ENCODE measurements at places on chromosomes 7 and 10.

DNA sequence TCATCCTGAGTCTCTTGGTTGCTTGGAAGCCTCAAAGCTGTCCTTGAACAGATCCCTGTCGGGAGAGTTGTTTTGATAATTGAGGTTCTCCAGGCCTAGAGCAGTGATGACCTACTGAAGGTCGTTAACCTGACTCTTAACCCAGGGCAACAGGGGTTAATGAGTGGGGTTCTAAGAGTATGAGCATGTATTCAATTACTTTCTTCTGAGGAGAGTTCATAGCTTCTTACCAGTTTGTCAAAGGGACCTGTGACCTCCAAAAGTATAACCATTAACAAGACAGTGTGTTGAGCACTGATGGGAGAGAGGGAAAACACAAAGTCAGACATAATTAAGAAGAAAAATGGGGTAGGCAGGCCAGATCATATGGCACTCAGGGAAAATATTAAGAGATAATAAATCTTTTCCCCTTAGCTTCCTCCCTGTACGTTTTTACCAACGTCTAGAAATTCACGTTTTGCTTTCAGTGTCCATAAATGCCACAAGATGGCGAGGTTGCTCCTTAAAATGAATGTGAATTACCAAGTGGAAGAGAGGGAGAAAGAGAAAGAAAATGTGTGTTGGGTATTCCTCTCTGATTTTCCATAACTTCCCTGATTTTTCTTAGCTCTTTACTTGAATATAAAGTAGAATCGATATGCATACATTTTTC lies 97.6 kb downstream of the SUGCT start:
- DNase-seq = no peak

- no peak for DNase-seq
Observed at GRCh38 chr10:30034433-30035137, 24.8 kb downstream of the JCAD start.

DNA sequence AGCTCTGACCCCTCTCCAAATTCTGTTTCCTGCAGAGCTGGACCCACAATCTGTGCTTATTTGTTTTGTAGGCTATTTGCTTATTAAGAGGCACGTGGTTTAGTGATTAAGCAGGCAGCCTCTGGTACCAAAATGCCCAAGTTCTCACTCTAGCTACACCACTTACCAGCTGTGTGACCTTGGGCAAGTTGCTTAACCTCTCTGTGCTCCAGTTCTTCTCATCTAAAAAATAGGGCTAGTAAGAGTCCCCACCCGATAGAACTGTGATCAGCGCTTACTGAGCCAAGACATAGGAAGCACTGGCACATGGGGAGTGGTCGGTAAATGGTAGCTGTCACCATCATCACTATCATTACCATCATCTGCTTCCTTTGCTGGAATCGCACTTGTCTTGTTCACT lies 20.8 kb downstream of the C10orf105 start:
- DNase-seq = no peak

DNA sequence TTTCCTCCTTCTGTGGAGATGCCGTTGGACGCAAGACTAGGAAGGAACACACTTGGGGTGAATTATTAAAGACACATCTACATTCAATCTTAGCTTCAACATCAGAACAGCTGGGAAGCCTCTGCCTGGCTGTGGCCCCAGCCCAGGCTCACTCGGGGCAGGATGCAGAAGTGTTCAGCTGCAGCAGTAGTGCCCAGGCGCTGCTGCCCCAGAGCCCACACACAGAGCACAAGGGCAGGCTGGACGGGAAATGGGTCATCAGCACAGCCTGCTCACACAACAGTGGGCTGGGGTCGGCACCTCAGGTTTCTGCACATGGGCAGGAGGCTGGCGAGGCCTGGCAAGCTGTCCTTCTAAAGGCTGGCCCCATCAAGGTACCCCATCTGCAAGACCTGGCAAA lies 42.5 kb downstream of the NOD1 start:
- no peak for DNase-seq

GRCh38 chr7:28792858-28793257 lies 165.3 kb downstream of the TRIL start:
- no peak for DNase-seq

GRCh38 chr10:23391821-23392220 lies 47.1 kb upstream of the OTUD1 start:
- DNase-seq = no peak

DNA sequence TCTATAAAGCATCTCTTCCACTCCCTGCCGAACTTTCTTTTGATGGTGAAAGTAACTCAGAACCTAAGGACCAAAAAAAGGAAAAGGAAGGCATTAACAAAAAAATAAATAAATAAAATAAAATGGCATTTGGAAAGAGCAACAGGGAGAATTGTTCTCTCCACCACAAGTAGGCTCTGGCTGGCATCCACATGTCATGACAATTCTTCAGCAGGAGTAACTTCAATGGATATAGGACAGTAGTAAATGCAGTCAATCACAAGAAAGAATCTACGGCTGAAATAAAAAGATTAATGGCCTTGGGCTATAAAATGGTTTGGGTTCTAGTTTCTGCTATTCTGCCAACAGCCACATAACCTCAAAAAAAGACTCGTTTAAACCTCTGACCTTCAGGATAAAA lies 23.9 kb downstream of the NCAPG2 start:
- no peak for DNase-seq

- DNase-seq = no peak
Observed at GRCh38 chr7:8817448-8818036, 384.1 kb downstream of the NXPH1 start.

Data from hematopoietic multipotent progenitor cell treated with erythropoietin and hydrocortisone succinate and interleukin-3 and kit ligand, for 17 days (in vitro differentiated cells).